ENCODE measurements at places on chromosomes 1 and 21. TPM values are rescaled to one million over a fixed set of nuclear protein-coding genes. Genes with fewer than 3 reads are reported as not detected.
A peak's percentile ranks its signal among the peaks of the same experiment; 100 is the strongest.

DNA sequence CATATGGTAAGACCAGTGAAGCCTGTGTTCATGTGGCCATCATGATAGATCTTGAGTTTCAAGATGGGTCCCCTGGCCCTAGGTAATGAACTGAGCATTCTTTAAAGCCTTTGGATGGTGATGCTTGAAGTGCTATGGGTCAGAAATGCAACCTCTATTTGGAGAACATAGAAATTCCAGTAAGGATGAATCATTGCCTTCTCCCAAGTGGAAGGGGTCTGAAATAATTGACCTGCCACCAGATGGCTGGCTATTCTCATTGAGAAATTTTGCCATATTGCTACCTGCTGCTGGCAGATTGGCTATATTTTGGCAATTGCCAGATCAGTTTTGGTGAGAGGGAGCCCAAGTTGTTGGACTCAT lies 739 bp upstream of the IFI6 start:
- no peak for DNase-seq

GRCh38 chr1:61579802-61580201 lies 145.1 kb downstream of the TM2D1 start:
- DNase-seq: no peak

DNA sequence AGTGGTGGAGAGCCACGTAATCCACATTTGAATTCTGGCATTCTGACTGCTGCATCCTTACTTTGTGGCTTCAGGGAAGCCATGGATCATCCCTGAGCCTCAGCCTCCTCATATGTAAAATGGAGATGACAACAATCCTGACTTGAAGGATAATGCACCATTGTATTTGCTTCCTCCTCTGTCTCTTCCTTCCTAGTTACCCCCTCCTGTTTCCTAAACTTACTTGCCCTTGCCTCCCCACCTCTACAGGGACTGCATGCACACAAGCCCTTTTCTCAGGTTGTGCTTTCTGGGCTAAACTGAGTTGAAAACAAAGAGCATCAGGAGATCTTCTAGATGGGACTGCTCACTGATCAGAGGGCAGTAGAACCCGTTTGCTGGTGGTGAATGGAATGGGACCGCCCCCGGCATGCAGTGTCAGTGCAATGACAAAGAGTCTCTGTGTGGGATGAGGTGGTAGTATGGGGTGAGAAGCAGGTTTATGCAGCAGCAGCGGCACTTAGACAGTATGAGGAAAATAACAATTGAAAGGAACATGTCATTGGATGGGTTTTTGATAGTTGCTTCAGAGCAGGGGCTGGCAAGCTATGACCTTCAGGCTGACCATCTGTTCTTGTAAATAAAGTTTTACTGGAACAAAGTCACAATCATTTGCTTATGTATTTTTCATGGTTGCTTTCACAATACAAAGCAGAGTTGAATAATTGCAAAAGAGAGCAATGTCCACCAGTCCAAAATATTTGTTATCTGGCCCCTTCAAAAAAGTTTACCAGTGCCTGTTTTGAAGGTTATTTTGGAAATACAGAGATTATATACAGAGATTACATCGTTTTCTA lies 6.1 kb upstream of the ADAMTS1 start:
- no peak for DNase-seq

DNA sequence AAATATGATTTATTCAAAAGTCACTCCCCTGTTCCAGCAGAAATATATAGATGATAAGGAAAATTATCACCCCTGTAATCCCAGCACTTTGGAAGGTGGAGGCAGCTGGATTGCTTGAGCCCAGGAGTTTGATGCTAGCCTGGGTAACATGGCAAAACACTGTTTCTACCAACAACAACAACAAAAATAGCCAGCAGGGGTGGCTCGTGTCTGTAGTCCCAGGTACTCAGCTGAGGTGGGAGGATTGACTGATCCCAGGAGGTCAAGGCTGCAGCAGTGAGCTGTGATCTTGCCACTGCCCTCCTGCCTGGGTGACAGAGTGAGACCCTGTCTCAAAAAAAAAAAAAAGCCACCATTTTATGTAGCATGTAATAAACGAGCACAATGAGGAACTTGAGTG lies 1546.5 kb downstream of the NCAM2 start:
- DNase-seq: no peak

GRCh38 chr1:48077795-48078222 lies 80.6 kb upstream of the TRABD2B start:
- DNase-seq: no peak

DNA sequence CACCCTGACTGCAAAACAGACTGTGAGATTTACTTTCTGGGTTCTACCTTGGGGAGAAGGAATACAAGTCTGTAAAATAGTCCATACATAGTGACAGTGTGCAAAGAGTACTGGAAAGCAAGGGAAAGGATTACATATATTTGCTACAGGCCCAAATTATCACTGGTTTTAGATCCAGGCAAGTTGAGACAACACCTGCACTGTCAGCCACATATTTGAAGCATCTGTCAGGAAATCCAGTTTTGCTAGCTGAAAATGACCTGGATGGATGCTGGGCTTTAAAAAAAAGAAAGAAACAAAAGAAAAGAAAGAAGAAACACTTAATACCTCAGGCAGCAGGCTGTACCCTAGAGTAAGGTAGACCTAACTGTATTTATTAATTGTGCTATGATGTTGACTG lies 23.9 kb upstream of the SPRR2G start:
- DNase-seq: no peak

- DNase-seq: peak; percentile 61
These were observed 20.8 kb upstream of the LAPTM5 start for GRCh38 chr1:30778154-30778978.

DNA sequence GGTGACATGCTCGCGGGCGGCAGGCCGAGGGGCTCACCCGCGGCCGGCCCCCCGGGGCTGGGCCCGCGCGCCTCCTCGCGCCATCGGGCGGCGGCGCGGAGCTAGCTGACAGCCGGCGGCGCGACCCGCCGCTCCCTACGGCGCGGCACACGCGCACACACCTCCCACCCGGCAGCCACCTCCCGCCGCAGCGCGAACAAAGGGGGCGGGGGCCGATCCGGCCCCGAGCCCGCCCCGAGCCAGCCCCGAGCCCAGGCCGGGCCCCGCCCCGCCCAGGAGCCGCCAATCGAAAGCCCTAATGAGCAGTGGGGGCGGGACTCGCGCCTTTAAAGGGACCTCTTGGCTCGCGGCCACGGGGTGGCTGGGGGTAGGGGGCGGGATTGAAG lies at the start of gene KIF21B:
Gene KIF21B, minus strand, starts transcription at position 198 of the 386 bp plus-strand sequence. CDS start 331 bp downstream, outside the sequence.
- DNase-seq: peak; percentile 94

DNA sequence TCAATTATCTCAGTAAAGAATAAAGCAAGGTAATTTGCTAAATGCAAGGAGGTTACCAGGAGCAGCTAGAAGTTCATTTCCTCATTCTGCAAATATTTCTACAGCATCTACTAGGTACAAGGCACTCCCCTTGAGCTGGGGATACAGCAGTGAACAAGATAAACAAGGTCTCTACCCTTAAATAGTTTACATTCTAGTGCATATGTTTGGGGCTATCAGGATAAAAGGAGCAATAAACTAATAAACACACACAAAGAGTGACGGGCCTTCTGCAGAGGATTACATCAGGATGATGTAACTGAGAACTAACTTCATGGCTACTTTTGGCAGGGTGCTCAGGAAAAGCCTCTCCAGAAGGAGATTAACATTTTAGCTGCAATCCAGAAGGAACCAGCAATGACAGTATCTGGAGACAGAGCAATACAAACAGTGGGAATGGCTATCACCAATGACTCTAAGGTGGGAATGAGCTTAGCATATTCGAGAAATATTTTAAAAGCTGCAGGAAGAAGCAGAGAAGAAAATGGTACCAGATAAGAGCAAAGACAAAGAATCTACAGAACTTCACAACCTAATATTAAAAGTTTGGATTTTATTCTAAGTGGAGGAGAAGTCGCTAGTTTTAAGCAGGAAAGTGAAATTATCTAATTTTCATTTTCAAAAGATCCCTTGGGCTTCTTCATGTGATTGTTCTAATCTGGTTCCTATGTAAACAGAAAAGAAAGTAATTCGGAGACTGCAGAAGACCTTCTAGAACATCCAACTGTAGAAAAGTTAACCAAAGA lies 25.8 kb downstream of the TP53BP2 start:
- no peak for DNase-seq

GRCh38 chr1:232904566-232904965 lies 45.8 kb upstream of the NTPCR start:
- no peak for DNase-seq

DNA sequence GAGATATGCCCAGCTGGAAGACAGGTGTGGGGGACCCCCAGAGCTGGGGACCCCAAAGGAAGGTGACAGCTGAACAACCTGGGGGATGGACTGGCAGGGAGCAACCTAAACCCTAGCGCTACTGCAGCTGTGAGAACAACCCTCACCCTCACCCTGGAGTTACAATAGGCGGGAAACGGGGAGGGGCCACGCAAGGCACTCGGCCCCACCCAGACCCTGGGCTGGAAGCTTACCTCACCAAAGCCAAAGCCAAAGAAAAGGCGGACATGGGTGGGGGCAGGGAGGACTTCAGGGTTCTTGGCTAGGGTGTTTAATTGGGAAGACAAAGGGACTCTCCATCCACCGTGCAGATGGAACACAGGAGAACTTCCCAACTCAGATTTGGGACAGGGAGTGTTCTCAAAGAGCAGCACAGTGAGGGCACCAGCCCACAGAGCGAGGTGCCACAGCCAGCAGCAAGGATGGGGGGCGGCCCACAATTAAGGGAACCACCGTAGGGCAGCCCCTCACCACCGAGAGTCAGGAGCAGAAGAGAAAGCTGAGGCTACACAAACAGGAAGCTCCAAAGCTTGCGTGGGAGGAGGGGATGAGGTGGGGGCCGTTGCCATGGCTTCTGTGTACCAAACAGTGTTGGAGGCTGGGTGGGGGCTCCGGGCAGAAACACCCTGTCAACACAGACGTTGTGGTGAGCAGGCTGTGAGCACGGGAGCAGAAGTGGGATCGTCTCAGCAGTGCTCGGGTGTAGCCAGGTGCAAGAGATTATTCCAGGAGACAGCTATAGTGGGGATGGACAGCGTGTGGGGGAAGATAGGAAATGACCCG lies 1.9 kb downstream of the TAGLN2 start:
- peak; percentile 90 for DNase-seq

DNA sequence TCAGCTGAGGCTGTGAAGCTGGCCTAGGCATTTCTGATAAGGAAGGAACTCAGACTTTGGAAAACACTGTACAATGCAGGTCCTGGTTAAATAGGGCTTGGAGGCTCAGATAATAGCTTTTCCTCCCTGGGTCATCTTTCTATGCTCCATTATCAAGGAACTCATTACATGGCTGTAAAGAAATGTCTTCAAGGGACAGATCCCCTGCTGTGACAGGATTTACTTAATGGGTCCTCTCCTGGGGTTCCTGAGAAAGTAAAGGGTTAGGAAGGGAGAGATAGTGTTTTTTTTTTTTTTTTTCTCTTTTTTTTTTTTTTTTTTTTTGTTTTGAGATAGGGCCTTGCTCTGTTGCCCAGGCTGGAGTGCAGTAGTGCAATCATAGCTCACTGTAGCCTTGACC lies 14.1 kb upstream of the SVBP start:
- DNase-seq: no peak

Gene TIE1
- total RNA-seq: not detected

Gene REN
- total RNA-seq: not detected

Gene CYP4A11
- total RNA-seq: not detected

Gene BOLA1
- total RNA-seq: 15.5 TPM

Measured in Calu3 (cell line).